ENCODE measurements at places on chromosomes 5 and 9.

DNA sequence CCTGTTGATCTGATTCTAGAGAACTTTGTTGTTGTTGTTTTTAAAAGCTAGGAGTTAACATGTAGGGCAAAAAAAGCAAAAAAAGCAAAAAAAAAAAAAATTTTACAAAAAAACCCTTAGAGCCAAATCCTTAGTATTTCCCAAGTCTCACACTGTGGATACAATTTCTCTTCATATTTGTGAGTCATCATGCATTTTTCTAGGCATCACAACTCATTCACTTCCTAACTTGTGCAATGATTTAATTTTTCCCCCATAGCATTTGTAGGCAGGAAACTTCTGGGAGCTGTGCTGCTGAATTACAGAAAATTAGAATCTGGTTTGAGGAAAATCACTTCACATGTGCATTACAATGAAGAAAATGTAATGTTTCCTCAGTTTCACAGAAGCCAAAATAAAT lies 91.9 kb downstream of the MARCHF3 start:
- no peak for DNase-seq

DNA sequence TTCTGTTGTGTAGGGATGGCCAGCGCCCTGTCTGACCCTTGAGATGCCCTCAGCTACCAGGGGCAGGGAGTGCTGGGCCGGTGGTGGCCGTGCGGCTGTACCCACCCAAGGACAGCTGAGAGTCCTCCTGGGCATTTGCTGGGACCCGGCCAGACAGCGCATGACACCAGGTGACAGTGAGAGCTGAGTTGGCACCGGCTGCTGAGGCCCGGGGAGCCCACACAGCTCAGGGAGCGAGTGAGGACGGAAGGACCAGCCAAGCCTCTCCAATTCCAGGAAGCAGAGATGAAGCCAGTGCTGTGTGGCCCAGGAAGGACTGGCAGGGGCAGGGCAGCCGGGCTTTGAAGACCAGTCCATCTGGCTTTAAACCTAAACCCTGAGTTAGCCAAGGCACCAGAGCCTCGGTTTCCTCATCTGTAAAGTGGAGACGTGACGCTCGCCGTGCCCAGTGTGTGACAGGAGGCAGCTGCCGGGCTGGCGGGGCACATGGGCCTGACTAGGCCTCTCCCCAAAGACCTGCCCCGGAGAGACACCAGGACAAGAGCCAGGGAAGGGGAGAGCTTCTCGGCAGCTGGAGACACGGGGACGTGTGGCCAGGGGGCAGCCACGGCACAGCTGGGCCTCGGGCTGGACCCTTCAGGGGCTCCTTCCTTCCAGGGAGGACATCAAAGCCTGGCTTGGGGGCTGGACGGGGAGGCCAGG lies 3.0 kb upstream of the AGPAT2 start:
- DNase-seq = no peak

DNA sequence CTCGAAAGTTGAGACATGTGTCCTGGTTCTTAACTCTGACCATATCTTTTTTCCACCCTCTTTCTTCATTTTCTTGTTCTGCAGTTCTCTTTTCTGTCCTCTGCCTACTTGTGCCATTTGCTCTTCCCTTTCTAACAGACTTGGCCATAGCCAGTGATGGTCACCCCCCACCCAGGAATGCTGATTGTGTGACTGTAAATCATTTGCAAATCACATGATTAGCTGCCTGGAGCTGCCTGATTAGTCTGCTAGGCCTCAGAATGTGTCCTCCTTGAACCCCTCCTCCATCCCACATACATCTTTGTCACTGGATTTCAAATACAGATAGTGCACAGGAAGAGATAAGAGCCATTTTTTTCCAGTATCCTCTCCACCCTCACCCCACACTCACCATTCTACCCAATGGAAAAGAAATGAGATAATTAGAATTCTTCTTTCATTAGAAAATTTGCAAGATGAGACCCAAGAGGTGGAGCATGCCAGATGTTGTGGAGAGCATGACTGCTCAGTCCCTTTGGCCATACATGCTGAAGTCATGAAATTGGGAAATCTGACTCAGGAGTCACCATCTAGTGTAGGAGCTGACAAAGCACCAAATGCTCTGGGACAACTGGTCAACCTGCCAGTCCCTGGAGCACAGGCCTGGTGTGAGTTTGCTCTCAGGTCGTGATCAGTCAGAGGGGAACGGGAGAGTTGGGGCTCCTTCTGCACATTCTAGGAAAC lies 538.2 kb downstream of the CCDC171 start:
- DNase-seq = no peak

DNA sequence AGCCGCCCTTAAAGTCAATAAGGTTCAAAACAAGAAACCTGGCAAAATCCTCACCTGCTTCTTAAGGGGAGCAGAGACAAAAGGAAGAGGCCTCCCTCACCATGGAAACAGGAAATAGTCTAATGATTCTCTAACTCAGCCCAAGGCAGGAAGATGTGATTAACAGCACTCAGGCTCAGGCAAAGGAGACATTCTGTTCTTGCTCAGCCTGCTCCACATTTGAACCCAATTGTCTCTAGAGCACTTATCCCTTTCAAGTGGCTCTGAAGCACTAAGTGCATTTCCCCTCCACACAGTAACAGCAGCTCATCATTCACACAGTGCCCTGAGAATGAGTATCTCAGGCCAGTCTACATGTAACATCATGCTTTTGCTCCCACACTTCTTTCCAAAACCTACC lies 72.3 kb downstream of the NIPSNAP3B start:
- no peak for DNase-seq

GRCh38 chr5:139422307-139422893 lies 16.9 kb downstream of the DNAJC18 start:
- DNase-seq = peak; percentile 25

GRCh38 chr9:112819635-112820496 lies 69.3 kb downstream of the SNX30 start:
- no peak for DNase-seq

GRCh38 chr5:15502208-15502607 lies 2.2 kb downstream of the FBXL7 start:
- DNase-seq = no peak

DNA sequence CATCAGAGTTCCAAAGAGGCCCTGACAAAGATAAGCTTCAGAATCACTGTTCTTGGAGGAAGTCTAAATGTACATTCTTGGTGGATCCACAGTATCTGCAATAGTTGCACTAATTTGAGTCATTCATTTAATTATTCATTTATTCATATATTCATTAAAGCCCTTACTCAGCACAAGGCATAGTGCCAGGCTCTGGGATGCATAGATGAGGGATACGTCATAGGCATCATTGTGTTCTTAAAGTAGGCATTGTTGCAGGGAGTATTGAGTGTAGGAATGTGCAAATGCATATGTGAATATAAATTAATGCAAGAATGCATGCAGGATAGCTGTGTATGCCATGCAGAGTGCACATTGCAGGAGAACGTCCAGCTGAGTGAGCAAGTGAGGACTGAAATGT lies 100.7 kb downstream of the DRD1 start:
- no peak for DNase-seq

DNA sequence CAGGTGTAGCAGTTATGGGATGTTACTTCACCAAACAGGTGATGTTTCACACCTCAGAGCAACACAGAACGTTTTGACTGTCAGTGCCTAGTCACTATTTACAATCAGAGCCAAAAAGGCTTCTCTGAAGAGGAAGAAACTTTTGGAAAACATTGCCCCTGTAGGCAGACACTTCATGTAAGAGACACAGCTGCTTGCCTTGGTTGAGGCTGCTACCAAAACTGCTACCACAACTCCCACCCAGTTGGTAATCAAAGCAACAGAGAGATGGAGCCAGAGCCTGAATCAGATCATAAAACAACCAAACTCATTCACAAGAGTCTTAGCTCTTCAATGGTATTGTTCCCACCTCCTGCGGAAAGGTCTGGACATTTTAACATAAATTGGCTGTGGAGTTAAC lies 61.0 kb downstream of the CTSL start:
- no peak for DNase-seq

GRCh38 chr9:89592963-89593726 lies 11.7 kb upstream of the GADD45G start:
- no peak for DNase-seq

GRCh38 chr5:122385808-122386207 lies 73.8 kb downstream of the SNCAIP start:
- DNase-seq = no peak

DNA sequence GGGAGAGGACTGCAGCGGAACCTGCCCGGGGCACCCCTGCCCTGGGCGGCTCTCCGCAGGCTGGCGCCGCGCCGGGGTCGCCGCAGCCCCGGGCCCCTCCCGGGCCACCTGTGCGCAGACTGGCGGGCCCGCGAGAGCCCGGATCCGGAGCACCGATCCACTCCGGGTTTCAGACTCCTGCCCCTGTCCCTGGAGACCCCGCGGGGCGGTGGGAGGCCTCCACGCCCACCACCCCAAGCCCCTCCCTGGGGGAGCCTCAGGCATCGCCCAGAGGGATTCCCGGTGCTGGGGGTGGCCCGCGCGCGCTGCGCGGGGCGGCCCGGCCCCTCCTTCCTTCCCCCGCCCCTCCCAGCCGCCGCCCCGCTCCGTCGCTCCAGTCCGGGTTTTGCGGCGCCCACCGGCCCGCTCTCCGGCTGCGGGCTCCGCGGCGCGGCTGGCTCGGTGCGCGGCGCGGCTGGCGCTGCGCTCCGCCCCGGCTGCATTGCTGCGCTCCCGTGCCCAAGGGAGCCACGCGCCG lies at the start of gene UNC5A:
Gene UNC5A, plus strand, starts transcription at position 479 of the 517 bp plus-strand sequence. CDS start 192 bp downstream, outside the sequence.
- DNase-seq = peak; percentile 59

- DNase-seq = no peak
Measured at GRCh38 chr9:97806721-97807120, 46.3 kb upstream of the FOXE1 start.

GRCh38 chr9:81600631-81601030 lies 88.7 kb downstream of the TLE1 start:
- no peak for DNase-seq

GRCh38 chr9:15155826-15156225 lies 151.2 kb downstream of the TTC39B start:
- DNase-seq = no peak

GRCh38 chr9:137423514-137424291 lies 510 bp downstream of the NOXA1 start:
- no peak for DNase-seq

- DNase-seq = no peak
Measured at GRCh38 chr9:37611014-37611413, 18.6 kb upstream of the TOMM5 start.

DNA sequence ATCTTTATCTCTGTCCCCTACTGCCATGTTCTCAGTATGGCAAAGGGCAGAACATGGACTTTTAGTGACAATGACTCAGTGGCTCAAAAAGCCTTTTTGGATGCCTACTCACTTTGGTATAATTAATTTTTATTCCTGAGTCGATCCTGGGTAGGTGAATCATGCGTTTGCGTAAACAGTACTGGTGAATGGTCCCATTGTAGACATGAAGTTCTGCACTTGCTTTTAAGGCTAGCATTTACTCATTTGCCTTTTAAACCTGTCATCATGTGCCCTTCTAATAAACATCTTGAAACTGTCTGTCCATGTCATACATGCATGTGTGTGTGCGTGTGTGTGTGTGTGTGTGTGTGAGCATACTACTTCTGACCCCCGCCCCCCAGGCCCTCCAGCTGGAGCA lies 223.0 kb downstream of the AUH start:
- no peak for DNase-seq

- DNase-seq = no peak
Measured at GRCh38 chr5:17214893-17215292, 2.5 kb upstream of the BASP1 start.

GRCh38 chr5:21070858-21071257 lies 1082.9 kb upstream of the CDH18 start:
- DNase-seq = no peak

- no peak for DNase-seq
Measured at GRCh38 chr5:5188376-5189050, 48.4 kb downstream of the ADAMTS16 start.

DNA sequence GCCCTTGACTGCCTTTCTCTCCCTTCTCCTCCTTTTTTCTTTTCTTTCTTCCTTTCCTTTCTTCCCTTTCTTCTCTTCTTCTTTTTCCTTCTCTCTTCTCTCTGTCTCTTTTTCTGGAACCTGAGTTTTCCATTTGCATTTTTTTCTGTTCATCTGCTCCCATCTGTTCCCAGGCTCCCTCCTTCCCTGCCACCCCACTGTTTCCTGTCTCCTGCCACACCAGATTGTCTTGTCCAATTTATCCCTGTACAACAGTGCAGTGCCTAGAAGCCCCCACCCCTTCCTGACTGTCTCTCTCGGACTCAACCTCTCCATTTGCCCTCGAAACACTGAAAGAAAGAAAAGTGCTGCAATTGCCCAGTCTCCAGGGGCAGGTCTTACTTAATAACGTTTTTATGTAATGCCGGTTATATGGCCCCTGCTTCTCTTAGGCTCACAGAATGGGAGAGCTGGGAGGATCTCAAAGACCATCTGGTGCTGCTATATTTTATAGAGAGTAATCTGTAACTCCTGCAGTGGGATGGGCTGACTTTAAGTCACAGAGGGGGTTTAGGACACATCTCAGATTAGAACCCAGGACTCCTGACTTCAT lies 101.4 kb downstream of the RALGPS1 start:
- DNase-seq = no peak

DNA sequence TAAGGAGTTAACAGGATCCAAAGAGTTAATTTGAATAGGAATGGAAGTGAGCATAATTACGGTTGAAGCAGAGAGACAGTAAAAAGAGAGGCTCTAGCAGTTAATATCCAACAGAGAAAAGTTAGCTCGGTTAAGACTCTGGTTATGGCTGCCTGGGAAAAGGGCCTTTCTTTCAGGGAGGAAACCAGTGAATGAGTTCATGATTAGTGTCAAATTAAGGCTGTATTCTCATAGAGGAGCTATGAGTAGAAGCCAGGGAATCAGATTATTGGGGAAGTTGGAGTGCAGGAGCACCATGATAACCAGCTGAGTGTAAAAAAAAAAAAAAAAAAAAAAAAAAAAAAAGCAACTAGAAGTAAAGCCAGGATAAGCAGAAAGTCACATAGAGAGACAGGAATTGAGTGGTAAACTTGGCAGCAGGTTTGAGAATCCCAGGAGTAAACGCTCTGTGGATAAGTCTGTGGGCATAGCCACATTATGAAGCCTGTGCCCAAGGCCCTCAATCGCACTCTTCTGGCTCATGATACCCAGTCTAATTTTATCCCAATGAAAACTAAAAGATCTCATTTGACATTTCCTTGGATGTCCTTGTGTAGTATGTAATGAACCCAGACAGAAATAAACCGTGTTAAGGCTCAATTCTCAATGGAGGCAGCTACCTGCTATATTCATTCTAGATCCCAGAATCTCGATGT lies 372.6 kb upstream of the MPDZ start:
- DNase-seq = no peak

DNA sequence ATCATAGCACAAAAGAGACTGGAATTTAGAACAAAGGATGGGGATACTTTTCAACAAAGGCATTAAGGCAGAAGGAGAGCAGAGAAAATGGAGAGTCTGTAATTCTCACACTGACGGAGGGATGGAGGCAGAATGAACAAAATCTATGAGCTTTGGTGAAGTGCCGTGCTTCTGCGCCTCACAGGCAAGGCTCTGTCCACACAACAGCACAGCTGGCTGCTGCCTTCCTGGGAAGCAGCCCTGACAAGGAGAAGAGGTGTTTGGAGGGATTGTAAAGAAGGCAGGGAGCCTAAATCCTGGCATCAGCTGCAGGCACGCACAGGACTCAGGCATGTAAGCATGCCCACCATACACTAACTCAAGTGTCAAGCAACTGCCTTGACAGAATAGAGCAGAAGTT lies 485.2 kb upstream of the KIF2A start:
- no peak for DNase-seq

- no peak for DNase-seq
Measured at GRCh38 chr9:20043035-20043434, 254.2 kb upstream of the SLC24A2 start.

Data from CD8-positive, alpha-beta memory T cell (primary cell).